ENCODE measurements at places on chromosomes 1 and 21.

- no peak for DNase-seq
Measured at GRCh38 chr1:222243902-222244301, 304.0 kb downstream of the HHIPL2 start.

- DNase-seq = peak; percentile 86
Measured at GRCh38 chr1:201254625-201255478, 28.5 kb upstream of the PKP1 start.

DNA sequence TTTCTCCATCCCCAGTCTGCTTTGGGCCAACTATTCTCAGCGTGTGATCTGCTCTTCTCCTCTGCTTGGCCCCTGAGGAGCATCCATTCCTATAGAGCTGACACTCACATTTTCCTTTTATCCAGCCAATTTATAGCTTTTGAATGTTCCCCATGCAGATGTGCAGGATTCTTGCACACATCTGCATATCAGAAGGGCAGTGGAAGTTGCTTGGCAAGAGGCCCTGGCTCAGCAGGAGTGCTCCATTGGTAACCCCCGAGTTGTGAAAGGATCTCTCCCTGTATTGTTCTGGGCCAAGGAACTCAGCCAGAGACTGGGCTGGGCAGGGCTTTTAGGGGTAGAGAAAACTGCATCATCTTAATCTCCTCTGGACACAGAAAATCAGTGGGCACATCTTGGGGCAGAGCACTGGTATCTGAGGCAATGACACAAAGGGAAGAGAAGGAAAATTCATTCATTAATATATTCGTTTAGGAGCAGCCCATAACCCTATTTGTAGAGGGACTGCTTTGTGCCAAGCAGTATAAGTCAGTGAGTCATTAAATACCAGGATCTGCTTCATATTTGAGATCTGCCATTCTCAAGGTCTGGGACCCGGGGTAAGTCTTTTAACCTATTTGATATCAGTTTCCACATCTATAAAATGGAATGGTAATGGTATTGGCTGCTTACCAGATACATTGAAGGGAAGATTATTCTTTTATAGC, 31.0 kb upstream of the BEND5 start:
- no peak for DNase-seq

DNA sequence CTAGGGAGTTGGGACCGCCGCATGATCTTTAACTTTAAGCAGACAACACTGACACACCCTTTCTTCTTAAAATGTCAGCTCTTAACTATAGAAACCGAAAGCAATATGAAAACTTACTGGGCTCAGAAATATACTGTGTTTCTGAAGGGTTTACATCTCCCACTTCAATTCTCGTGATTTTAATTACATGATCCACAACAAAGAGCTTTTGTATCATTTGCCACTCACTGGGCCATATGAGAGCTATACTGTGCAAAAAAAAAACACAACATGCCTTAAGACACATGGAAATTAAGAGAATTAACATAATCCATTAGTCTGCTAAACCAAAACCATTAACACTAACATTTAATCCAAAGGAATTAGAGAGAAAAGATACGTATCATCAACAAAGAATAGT, 35.0 kb upstream of the RAP1GAP start:
- DNase-seq = no peak

DNA sequence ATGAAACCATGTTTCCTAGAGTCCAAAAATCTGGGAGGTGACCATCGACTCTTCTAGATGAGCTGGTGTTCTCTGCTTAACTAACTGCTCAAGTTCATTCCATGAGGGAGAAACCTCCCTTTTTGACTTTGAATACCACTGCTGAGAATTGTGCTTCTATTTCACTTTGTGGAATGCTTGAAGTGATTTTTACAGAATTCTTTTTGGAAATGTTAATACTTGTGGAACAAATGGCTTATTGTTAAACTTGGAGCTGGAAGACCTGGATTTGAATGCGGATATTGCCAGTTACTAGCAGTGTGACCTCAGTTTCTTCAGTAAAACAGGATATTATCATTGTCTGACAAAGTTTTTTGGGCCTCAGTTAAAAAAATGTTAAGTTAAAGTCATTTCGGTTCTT, 36.5 kb upstream of the APP start:
- no peak for DNase-seq

DNA sequence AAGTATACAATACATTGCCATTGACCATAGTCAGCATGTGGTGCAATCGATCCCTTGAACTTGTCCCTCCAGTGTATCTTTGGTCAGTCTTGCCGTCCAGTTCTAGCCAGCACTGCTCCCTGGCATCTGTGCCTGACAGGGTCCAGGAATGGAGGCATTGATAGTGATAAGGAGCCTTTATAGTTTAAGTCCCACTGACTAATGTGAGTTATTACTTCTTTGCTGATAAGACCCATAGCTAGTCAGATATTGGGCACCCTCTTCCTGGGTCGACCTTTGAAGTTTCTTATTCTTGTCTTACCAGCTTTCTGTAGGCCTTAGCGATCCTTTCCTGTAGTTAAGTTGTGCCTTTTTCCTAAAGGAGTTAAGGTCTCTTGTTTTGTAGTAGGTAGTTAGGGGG, 13.0 kb downstream of the UCK2 start:
- DNase-seq = no peak

GRCh38 chr1:6141592-6141991, 38.5 kb downstream of the CHD5 start:
- DNase-seq = no peak

GRCh38 chr21:33895356-33895755, 20.2 kb downstream of the ATP5PO start:
- DNase-seq = no peak

DNA sequence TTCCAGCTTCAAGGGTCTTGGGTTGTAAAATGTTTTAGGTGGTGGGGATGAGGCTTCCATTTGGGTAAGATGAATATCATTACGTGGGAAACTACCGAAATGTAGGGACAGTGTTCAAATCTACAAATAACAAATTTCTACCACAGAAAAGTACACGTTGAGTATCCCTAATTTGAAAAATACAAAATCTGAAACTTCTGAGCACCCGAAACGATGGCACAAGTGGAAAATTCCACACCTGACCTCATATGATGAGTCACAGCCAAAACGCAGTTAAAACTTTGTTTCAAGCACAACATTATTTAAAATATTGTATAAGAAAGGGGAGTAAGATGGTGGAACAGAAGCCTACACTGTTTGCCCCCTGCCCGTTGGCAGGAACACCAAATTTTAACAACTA, 8.8 kb upstream of the HENMT1 start:
- no peak for DNase-seq

All from HTR-8/SVneo (cell line).